G401 (cell line): ENCODE measurements at places on chromosomes 13 and 19. TPM values are rescaled to one million over a fixed set of nuclear protein-coding genes. Genes with fewer than 3 reads are reported as not detected.

- DNase-seq = no peak
Measured at GRCh38 chr13:75415171-75415570, 66.8 kb downstream of the TBC1D4 start.

GRCh38 chr13:26380930-26381329, 127.0 kb downstream of the CDK8 start:
- no peak for DNase-seq

DNA sequence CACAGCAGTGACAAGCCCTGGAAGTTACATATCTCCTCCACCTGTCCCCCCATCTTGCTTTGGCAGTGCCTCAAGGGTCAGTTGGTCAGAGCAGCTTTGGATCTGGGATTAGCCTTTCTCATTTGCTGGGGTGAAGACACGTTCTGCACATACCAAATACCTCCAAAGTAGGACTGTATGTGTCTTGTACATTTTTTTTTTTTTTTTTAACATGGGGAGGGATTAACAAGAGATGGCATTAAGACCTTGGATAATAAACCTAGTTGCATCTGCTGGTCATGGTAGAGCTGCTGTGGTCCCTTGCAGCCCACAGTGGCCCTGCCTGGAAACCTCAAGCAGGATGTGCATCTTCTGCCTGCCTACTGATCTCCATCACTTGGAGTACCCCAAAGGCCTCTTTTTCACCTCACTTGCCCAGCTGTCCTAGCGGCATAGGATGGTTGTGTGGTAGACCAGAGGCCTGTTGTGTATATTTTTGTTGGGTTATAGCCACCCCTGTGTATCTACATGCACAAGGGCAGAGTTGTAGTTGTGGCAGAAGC, 2.5 kb downstream of the RPS19 start:
- no peak for DNase-seq

- no peak for DNase-seq
Measured at GRCh38 chr13:24630121-24630520, 50.1 kb upstream of the ATP12A start.

C5AR1 gene
- total RNA-seq = 0.68 and 0.92 TPM in 2 replicates

GRCh38 chr19:19679176-19680073, 10.8 kb downstream of the ZNF101 start:
- no peak for DNase-seq

DNA sequence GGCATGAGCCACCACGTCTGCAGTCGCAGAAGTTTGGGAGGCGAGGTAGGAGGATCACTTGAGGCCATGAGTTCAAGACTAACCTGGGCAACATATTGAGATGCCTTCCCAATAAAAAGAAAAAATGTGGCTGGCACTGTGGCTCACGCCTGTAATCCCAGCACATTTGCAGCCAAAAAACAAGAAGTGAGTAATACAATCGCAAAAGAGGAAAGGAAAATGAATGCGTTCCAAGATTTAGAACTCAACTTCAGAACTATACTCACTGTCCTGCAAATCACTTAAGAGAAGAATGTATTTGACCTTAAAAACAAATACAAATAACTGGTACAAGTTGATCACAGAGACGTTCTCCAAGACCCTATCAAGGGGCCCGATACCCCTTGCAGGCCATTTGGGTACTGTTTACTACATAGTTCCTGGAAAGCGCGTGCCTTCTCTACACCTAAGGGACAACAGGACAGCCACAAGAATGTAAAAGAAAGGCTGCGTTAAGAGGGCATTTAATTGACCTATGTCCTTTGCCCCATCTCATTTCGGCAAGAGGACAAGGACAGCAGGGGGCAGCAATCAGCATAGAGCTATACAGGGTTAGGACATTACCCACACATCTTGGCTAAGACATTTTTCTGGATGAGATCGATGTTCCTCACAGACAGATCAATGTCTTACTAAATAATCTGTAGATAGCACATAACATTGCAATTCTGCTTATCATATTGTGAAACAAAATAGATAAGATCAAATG, 41.3 kb downstream of the FLT3 start:
- DNase-seq = peak; percentile 23

PEX11G gene
- 3.5 and 6.6 TPM in 2 replicates for total RNA-seq

- DNase-seq = peak; percentile 68
Measured at GRCh38 chr19:6259312-6259861, 20.4 kb downstream of the MLLT1 start.

DNA sequence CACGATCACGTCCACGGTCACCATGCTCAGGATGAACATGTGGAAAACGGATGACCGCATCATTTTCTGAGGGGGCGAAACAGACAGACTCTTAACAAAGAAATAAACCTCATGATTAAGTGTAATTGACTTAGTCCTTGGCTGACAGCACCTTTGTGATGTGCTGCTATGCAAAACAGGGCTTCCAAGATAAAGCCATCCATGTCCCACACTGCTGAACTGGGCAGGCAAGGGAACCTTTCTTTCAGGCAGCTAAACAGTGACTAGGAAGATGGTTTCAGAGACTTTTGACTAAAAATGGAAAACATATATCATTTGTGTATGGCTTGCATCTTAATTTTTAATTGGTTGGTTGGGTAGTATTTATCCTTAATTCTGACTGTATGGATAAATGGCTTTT, 157.8 kb downstream of the NALCN start:
- no peak for DNase-seq

MBD3L3 gene
- total RNA-seq = 2.6 TPM in 1 of 2 replicates, not detected in the other

GAPDHS gene
- total RNA-seq = 3.2 TPM in 1 of 2 replicates, not detected in the other

DNA sequence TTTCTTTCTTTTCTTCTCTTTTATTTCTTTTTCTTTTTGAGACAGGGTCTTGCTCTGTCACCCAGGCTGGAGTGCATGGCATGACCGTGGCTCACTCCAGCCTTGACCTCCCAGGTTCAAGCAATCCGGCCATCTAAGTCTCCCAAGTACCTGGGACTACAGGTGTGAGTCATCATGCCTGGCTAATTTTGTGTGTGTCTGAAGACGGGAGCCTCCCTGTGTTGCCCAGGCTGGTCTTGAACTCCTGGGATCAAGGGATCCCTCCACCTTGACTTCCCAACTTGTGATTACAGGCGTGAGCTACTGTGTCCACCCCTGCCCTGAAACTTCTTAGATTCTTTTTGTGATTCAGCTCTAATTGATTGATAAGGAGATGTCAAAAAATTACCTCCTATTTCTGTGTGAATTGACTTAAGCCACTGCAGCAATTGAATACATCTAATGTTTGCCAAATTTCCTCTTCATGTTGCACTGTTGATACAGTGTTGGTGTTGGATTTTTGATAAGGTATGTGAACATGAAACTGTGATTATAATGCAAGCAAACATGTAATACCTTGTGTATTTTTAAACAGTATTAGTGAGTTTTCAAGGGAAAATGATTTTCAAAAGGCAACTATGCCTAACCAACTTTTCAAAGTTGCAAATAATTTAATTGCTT, 22.6 kb downstream of the KLF5 start:
- DNase-seq = no peak

TMEM238 gene
- total RNA-seq = 0.55 TPM in 1 of 2 replicates, not detected in the other

DNA sequence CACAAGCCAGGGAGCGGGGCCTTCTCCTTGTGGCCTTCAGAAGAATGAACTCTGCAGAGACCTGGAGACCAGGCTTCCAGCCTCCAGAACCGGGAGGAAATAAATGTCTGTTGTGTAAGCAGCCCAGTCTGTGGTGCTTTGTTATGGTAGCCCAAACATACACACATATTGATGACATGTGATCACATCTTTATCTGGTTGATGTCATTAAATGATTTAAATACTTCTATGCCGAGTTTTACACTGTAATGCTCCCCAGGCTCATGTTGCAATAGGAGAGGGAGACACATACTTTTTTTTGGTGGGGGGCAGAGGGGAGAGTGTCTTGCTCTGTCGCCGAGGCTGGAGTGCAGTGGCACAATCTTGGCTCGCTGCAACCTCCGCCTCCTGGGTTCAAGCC, 188.0 kb upstream of the IRS2 start:
- DNase-seq = no peak

DNA sequence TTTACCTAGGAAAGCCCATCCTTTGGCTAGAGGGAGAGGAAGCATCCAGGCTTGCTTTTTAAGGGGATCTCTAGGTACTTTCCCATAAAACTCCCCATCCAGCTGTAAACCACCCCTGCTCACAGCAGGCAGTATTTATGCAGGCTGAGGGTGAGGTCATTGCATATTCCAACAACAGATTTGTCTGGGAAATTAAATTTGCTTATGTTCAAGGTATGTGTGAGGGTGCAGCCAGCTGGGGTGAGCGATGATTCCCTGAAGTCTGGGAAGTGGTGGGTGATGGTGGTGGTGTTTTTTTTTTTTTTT, 96.3 kb upstream of the C1QTNF9B start:
- no peak for DNase-seq
